A172 (cell line): ENCODE measurements at places on chromosomes 7 and 10. TPM values are rescaled to one million over a fixed set of nuclear protein-coding genes. Genes with fewer than 3 reads are reported as not detected.

GRCh38 chr7:3564231-3564630 is 263.2 kb downstream of the SDK1 start:
- no peak for DNase-seq

GRCh38 chr10:60778971-60779796 is 906 bp downstream of the CDK1 start:
- DNase-seq: peak; percentile 22

DNA sequence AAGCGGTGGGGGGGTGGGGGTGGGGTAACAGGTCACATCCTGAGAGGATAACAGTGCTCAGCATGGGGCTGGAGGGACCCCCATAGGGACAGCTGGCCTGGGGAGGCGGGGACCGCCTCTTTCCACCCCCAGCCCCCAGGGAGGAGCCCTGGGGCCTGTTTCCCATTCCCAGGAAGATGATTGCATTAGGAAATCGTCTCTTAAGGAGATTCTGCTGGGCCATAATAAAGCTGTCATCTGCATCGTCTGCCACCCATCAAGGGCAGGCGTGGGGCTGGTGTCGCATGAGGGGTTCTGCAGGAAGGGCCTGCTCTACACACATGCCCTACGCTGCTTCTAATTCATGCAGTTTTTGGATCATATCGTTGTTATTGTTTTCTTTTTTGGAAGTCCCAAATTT is 17.2 kb downstream of the RET start:
- DNase-seq: no peak

DNA sequence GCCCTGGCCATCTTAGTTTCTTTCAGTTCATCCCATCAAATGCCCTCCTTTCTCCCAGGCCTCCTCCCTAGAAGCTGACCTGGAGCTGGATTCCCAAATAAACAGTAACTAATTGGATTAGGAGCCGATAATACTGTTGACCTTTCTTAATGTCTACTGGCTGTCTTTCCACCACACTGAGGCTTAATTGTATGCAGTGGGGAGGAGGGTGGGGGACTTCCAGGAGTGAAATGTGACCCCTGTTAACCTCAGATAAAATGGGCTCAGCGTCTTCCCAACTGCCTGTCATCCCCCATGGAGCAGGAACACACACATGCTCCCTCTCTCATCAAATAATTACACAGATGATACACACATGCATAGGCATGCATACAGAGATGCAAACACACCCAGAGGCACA is 53.7 kb upstream of the LBX1 start:
- no peak for DNase-seq

- DNase-seq: peak; percentile 28
Measured at GRCh38 chr7:24354456-24354855, 70.5 kb downstream of the NPY start.

DNA sequence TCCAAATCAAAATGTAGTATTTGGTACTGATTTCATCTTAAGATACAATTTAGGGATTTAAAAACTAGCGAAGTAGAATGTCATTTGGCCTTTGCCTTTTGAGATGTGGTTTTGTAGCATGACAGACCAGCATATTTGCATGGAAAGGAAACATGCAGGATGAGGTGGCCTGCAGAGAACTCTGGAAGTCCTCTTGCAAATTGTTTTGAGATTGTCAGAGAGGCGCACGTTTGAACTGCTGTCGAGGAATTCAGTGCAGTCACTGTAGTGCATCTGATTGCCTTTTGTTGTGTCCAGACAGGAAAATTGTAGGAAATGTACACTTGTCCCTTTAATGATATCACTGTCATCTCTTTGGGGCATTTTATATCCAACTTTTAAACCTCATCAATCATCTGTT is 136.7 kb downstream of the CELF2 start:
- DNase-seq: no peak

The CD36 gene
- total RNA-seq: 0.05 and 2.7 TPM in 2 replicates

GRCh38 chr10:16491933-16492332 is 29.7 kb downstream of the C1QL3 start:
- DNase-seq: no peak

DNA sequence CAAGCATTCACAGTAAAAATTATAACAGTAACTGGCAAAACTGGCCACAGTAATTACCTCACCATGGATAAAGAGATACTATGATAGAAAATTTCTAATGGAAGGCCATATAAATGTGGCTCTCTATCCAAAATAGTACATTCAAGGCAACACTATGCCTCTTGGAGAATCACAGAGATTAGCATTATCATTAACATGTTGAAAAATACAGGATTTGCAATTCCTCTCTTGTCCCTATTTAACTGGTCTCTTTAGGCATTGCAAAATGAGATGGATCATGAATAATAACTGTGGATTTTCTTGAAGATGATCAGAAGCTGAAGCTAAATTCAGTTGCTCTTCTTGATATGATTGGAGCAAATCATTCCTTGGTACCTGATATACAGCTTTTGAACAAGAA is 100.8 kb upstream of the HGF start:
- no peak for DNase-seq

GRCh38 chr7:75879771-75880184 is 944 bp downstream of the RHBDD2 start:
- peak; percentile 47 for DNase-seq

DNA sequence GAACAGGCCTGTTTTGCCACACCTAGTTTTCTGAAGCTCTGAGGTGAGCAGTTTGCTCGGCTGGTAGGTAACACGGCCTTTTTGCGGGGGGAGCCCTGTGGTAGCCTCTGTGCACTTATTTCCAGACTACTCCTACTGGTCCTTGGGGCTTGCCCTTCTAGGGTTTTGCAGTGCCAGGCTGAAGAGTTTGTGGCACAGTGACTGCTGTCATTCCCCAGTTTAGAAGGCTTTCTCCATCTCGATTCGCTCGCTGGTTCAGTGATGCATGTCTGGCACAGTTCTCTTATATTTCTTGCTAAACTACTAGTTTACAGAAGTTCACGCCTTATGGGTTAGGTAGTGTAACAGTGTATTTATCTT is 711 bp downstream of the KIF20B start:
- DNase-seq: peak; percentile 37

DNA sequence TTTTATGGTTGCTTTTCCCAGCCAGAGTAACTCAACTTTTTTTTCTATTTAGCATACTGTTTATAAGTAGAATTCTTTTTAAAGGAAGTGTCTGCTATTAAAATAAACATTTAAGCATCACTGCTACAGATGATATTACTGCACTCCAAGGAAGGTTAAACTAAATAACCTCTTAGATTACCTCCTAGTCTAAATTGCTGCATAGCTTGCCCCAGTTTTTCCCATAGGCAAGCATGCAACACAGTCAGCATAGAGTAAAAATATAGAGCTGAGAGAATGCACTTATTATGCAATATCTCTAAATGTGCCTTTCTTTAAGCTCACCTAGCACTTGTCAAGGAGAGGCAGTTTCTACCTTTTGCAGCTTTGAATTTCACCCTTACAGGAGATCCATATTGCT is 1392.4 kb upstream of the CELF2 start:
- DNase-seq: no peak

GRCh38 chr10:29163746-29164145 is 125.1 kb upstream of the LYZL1 start:
- peak; percentile 96 for DNase-seq

The FXYD4 gene
- not detected in 2 replicates for total RNA-seq

- peak; percentile 79 for DNase-seq
Measured at GRCh38 chr10:14536241-14537213, 205.8 kb upstream of the FRMD4A start.

GRCh38 chr10:86666538-86666937 is 1.8 kb upstream of the LDB3 start:
- DNase-seq: no peak

The NUDCD3 gene
- 110 and 129 TPM in 2 replicates for total RNA-seq

The GARIN1A gene
- not detected in 2 replicates for total RNA-seq

GRCh38 chr10:49090189-49090575 is 25.1 kb downstream of the VSTM4 start:
- no peak for DNase-seq

GRCh38 chr10:12484941-12485805 is 135.8 kb downstream of the CAMK1D start:
- DNase-seq: peak; percentile 16

GRCh38 chr10:92702301-92702916 is 12.7 kb downstream of the HHEX start:
- no peak for DNase-seq

DNA sequence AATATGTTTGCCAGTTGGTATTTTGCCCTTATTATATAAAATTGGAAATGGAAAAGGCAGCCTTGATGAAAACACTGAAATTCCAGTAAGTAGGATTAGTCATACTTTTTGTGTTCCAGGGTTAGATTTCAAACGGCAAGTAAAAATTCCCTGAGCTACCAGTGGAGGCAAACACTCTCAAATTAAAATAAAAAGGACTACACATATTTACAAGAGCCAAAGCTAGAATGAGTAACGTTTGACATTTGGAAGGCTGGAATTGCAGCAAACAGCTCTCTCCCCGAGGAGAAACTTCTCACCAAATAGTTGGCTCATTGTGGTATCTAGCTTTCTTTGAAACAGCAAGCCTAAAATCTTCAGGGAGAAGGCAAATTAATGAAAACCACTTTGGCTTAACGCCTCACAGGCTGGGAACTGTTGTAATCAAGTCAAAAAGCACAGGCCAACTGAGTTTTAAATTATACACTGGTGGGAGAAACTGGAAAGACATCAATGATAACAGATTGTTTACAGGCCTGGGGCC is 288.4 kb downstream of the SNX13 start:
- peak; percentile 60 for DNase-seq

The MBL2 gene
- total RNA-seq: not detected in 2 replicates

DNA sequence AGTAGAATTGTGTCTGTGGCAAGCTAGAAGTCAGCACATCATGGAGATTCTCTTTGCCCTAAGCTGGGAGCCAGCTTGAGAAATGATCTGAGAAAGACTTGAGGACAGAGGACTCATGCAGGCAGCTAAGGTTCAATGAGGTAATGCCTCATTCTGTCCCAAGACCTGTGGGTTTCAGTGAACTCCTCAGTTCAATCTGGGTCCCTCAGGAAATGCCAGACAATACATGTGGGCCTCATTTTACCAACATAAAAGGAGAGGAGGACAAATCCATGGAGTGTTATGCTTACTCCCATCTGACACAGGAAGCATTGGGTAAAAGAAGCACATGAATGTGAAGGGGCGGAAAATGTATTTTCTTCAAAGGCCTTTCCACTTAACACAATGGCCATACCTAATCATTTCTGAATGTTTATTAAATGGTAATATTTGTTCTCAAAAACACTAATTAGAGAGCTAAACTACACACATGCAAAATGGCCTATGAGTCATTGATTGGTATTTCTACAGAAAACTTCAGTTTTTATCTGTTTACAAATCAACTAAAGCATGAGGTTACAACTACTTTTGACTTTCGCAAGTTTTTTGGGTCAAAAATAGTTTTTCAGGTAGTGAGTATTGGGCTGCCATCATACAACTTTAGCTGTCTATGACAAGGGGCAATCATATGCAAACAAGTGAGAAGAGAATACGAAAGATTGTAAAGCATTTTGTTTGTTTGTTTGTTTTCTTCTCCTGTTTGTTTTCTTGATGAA is 205.3 kb downstream of the CHRM2 start:
- no peak for DNase-seq

DNA sequence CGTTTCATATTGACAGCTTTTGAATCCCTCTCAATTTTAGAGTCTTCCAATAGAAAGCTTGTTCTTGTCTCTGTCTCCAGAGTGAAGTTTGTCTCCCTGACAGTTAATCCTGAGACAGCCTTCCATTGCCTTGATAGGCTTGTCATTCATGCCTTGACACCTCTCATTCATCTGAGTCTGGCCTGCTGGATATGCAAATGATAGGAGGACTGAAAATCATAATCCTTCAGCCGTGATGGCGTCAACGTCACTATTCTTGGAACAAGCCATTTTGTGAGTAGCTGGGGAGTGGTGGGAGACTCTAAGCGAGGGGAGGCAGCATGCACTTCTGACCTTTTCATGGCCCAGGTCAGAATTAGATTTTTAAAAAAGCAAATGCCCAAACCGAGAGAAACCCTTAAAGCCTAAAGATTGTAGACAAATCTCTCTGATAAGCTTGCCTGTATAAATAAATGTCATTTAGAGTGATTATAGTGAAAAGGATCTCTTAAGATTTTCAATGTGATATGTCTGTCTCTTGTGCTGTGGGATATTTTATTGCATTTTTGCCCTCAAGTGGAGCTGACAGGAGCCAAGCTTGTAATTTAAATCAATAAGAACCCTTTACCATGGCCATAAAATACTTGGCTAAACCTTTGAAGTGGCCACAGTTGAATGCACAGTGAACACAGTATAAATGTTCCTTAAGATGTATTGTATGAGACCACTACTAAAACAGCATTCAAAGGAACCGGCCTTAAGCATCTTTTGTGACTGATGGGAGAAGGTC is 148.8 kb downstream of the SNX10 start:
- no peak for DNase-seq

GRCh38 chr10:70902661-70903261 is 14.4 kb upstream of the PCBD1 start:
- DNase-seq: no peak

The GHITM gene
- total RNA-seq: 364 and 445 TPM in 2 replicates

- no peak for DNase-seq
Measured at GRCh38 chr10:96416643-96417042, 57.8 kb upstream of the OPALIN start.

The SYT15B gene
- 0.09 TPM in 1 of 2 replicates, not detected in the other for total RNA-seq

GRCh38 chr7:88689821-88690220 is 69.7 kb upstream of the ZNF804B start:
- no peak for DNase-seq

DNA sequence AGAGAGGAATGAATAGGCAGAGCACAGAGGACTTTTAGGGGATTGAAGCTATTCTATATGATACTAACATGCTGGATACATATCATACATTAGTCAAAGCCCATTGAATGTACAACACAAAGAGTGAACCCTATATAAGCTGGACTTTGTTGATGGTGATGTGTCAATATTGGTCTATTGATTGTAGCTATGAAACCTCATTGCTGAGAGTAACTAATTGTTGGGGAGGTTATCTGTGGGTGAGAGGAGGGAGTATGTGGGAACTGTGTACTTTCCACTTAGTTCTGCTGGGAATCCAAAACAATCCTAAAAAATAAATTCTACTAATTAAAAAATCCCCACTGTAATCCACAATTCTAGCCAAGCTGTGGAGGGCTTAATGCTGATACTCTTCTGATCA is 22.0 kb upstream of the CYP2C9 start:
- DNase-seq: no peak

The TUBB8 gene
- not detected in 2 replicates for total RNA-seq

GRCh38 chr7:136405931-136406777 is 429.0 kb upstream of the MTPN start:
- peak; percentile 59 for DNase-seq

GRCh38 chr7:44063547-44063893 is 1.8 kb downstream of the PGAM2 start:
- DNase-seq: no peak

DNA sequence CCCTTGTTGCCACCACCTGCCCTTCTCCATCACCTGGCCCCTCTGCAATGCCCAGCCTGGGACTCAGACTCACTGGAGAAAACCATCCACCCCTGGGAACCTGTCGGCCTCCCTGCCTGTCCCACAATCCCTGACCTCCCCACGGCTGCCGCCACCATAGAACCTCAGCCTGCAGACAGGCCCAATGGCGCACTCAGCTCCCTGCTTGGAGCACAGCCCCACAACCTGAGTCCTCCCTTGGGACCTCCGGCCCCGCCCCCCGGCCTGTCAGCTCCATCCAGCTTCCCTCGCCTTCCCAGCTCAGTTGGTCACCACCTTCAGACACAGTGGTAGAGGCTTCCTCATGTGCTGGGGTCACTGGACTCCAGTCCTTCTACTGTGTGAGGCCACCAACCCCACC is 41.1 kb downstream of the PARP12 start:
- DNase-seq: no peak
